HFF-Myc (cell line): ENCODE measurements at places on chromosomes 12 and 14.
A peak's percentile ranks its signal among the peaks of the same experiment; 100 is the strongest.

GRCh38 chr12:48803675-48804074 lies 14.6 kb upstream of the CACNB3 start:
- DNase-seq = no peak

DNA sequence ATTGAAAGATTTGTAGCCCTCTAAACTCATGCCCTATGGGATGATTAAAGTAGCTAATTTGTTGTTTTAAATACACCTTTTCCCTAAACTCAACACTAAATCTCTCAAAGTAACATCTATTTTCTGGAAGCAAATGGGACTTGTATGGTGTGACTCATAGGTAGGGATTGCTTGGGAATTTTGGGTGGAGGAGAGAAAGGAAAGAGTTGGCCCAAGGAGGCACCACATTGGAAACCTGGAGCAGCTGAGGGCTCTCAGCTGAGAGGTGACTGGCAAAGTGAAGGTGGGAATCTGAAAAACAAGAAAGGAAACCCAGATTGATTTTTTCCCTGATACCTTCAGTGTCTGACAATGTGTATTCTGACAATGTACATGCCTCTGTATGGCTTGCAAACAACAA lies 114.8 kb upstream of the PRICKLE1 start:
- DNase-seq = no peak

- DNase-seq = no peak
Observed at GRCh38 chr12:102026728-102027127, 35.1 kb downstream of the WASHC3 start.

GRCh38 chr12:98048326-98048725 lies 467.1 kb upstream of the TMPO start:
- no peak for DNase-seq

GRCh38 chr14:91835197-91835919 lies 32.0 kb downstream of the TC2N start:
- DNase-seq = no peak

DNA sequence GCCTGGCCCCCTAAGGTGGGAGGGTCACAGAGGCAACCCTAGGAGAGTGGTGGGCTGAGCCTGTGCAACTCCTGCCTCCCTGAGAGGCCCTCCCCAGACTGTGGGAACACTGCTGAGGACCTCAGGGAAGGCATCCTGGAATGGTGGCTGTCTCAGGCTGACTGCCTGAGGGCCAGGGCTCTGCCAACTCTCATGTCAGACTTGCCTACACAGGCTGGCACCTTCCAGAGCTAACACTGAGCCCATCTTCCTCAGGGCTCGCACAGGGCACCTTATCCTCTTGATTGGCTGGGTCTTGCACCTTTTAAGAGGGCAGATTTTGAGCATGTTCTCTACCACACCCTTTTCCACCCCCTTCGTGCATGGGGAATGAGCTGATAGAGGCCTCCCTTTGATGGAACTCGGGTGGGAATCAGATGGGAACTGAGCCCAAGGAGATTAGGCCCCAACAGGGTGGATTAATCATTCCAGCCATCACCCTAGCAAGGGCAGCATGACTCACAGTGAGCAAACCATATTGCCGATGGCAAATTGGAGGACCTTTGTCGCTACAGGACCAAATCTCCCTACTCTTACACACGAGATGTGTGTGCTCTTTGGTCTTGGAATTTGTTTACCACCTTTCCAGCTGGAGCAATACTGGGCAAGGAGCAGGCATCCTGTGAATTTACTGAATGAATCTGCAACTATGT lies 702.8 kb downstream of the VRK1 start:
- no peak for DNase-seq

DNA sequence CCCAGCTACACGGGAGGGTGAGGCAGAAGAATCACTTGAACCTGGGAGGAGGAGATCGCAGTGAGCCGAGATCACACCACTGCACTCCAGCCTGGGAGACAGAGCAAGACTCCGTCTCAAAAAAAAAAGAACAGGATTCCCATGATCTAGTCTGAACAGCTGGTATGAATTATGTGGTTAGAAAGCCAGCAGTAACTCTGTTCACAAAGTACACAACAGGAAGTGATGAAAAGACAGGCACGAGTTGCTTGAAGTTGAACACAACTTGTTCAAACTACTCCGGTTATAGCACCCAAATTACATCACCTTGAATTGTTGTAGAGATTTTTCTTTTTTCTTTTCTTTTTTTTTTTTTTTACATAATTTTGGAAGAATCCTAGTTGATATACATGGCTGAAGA lies 238.8 kb upstream of the RGS6 start:
- peak; percentile 91 for DNase-seq

DNA sequence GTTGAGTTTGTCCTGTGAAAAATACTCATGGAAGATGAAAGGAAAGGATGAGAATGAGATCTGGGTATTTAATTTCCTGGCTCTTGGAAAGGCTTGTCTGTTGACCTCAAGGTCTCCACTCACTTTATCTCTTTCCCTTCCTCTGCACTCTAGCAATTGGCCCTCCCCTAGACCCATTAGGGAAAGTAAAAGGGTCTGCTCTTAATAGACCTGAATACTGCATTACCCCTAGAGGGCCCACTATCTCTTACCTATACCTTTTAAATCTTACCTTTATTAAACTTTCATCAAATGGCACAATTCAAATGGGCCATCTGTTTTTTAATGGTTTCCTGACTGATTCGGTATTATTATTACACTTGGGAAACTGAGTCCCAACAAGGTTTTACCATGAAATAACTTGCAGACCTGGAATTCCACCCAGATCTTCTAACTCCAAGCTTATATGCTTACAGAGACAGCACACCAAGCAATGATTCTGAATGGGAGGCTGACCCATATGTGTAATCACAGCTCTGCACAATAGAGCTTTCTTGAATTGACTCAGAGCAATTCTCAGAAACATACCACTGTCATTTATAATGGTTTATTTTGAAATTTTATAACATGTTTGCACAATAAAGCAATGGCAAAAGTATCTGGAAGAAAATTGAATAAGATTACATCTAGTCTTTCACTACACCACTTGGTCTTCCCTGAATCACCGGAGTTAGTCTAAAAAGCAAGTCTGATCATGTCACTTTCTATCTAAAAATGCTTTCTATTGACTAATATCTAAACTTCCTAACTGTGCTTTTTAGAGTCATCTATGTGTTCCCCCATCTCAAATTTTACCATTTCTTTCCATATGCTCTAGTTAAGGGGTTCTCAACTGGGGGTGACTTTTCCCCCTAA lies 618.5 kb downstream of the NRXN3 start:
- no peak for DNase-seq

DNA sequence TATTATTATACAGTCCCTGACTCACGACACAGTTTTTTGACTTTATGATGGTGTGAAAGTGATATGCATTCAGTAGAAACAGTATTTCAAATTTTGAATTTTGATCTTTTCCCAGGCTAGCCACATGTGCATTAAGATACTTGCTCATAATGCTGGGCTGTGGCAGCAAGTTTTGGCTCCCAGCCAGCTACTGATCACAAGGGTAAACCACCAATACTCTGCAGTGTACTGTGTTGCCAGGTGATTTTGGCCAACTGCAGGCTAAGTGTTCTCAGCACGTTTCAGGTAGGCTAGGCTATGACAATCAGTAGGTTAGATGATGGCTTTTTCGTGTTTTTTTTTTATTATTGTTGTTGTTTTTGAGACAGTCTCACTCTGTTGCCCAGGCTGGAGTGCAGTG lies 69.4 kb upstream of the ACTN1 start:
- DNase-seq = no peak
